Hematopoietic multipotent progenitor cell treated with erythropoietin and hydrocortisone succinate and interleukin-3 and kit ligand, for 15 days (in vitro differentiated cells): ENCODE measurements at places on chromosomes 6 and 20.

GRCh38 chr6:119210596-119210995, 132.1 kb upstream of the FAM184A start:
- no peak for DNase-seq

GRCh38 chr6:14436592-14437132, 319.1 kb downstream of the CD83 start:
- DNase-seq = no peak

DNA sequence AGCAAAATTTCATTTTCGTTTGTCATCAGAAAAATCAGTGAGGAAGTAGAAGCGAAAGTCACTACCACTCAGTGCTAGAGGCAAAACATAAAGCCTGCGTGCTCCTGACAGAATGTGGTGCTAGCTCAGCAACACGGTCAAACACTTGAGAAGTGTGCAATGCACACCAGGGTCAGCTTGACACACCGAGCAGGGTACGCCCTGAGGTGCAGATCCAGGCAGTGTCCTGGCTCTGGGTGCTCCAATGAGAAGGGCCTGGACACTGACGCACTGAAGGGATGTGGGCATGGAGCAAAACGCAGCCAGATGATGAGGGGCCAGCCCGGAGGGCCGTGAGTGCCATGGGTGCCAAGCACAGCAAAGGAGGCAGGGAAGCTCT, 5.9 kb downstream of the RNASET2 start:
- no peak for DNase-seq

- DNase-seq = no peak
Measured at GRCh38 chr6:72111611-72112010, 225.3 kb downstream of the RIMS1 start.

DNA sequence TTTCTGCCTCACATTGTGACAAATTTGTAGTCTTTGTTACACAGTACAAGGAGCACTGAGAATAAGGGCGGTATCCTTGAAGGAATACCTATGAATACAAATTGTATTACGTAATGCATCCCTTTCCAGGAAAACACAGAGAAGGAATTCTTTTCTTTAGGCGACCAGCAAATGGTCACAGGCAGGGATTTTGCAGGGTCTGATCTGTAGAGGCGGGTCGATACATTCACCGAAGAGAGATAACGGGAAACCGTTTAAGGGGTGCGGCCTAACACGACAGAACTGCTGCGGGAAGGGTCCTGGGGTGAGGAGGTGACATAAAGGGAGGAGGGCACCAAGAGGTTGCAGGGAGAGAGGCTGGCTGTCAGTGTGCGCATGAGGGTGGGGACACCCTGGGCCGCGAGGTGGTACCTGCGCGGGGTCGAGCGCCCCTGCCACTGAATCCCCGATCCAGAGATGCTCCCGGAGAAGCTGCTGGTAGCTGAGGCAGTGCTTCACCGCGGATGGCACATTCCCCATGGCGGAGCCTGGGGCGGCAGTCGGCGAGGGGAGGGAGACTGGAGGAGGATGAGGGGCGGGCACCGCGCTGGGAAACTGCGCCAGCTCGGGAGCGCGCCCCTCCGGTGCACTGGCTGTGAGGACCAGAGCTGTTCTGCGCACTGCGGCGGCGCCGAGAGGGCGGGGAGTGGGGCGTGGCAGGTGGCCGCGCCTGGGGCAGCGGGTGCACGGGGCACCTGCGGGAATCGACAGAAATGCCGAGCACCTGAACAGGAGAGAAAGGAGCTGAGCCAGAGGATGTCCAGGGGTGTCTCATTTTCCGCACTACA, at the start of gene HMGCLL1:
Gene HMGCLL1, minus strand, starts transcription at position 656 of the 827 bp plus-strand sequence. Its CDS starts 137 bp downstream, at position 519.
- no peak for DNase-seq

DNA sequence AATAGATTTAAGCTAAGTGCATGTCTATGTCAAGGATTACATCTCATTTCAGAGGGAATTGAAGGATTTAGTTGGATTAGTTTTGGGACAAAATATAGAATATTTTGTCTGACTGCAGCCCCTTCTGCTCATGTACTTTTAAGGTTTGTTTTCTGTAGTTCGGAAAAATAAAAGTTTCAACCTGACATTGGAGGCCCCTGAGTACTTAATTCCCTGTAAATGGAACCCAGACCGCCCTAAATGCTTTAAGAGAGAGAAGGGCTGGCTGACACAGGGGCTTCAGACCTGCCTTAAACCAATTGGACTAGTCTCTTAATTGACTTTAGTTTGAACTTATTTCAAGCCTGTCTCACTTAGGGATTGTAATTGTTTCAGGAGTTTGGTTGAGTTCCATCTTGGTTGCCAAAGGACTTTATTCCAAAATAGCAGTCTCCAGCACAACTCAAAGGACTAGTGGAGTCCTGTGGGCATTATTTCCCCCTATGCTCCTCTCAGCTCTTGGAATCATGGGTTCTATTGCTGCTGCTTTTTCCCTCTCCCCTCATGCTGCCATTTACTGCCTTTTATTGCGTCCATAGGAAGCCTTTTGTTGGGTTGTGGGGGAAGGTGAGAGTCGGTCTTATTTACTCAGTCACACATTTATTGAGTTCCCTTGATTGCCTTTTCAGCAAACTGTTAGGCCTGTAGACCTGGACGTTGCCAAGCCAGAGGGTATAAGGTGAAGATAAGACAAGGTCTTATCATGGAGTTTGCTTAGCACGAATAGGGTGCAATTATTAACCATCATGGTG, 14.5 kb downstream of the BRD2 start:
- DNase-seq = no peak

DNA sequence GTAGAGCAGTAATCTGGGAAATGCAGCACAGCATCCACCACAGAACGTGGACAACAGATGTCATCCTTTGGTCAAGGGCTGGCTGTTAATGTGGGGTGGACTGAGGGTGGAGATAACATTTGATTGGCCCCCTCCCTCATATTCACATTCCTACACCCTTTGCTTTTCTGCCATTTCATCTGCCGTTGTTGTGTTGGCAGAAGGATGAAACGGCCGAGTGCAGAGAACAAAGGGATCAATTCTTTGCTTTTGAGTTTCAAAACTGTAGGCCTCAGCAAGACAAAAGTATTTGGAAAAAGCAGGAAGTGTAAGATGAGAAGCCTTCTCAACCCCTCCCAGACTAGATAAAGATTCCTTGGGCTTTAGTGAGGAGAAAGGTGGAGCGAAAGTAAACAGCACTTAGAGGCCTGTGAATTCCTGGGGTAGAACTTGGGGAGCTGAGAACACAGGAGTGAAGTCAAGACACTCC, 74.2 kb upstream of the PHIP start:
- no peak for DNase-seq

GRCh38 chr6:105484238-105485161, 81.6 kb upstream of the PREP start:
- peak; percentile 12 for DNase-seq

- DNase-seq = no peak
Measured at GRCh38 chr6:42095776-42096541, 45.6 kb downstream of the TAF8 start.

DNA sequence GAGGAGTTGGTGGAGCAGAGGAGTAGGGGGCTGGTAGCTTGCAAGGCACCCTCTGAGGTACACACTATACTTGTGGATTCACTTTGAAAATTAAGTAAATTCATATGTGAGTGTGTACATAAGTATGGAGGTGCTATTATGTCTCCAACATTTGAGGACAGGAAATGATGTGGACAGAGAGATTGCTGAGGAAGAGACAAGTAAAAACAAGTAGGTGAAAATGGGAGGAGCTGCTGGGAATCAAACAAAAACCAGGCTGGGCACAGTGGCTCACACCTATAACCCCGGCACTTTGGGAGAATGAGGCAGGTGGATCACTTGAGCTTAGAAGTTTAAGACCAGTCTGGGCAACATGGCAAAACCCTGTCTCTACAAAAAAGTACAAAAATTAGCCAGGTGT, 69.2 kb upstream of the LYRM2 start:
- DNase-seq = no peak

DNA sequence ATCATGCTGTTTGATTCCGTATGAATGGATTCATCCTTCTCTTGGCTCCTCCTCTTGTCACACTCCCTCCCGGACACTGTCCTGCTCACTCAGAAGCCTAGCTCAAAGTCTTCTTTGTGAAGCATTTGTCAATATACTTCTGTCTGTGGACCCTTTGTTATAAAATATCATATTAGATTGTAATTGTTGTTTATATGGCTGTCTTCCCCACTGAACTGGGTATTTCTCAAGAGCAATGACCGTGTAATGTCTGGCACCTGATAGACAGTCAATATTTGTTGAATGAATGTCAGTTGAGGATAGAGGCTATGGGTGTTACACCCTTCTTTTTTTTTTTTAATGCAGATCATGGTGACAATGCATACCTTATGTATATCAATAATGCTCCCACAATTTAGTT, 335.3 kb downstream of the SOX4 start:
- DNase-seq = no peak

- no peak for DNase-seq
Measured at GRCh38 chr6:90154755-90155470, 141.7 kb downstream of the BACH2 start.

DNA sequence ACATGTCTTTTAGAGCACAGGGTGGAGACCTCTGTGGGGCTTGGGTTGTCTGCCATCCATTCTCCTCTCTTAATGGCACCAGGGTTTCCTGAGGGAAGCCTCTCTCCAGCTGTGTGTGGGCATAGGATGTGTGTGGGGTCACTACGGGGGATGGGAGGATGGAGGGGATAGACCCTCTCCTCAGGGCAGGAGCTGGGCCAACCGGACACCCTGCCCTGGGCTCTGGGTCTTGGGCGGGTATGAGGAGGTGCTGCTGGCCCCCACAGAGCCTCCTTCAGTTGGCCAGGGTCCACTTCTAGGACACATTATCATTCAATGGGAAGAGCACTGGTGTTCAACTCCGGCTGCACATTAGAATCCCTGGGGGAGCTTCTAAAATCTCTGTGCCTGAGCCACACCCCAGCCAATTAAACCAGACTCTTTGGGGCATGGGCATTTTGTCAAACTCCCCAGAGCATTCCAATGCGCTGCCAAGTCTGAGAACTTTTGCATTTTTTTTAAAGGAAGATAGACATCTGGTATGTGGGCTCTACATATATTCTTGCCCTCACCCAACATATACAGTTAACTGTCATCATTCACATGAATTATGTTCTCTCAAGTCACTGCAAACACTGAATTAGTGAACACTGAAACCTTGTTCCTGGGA, 38.5 kb downstream of the TRAM2 start:
- no peak for DNase-seq

DNA sequence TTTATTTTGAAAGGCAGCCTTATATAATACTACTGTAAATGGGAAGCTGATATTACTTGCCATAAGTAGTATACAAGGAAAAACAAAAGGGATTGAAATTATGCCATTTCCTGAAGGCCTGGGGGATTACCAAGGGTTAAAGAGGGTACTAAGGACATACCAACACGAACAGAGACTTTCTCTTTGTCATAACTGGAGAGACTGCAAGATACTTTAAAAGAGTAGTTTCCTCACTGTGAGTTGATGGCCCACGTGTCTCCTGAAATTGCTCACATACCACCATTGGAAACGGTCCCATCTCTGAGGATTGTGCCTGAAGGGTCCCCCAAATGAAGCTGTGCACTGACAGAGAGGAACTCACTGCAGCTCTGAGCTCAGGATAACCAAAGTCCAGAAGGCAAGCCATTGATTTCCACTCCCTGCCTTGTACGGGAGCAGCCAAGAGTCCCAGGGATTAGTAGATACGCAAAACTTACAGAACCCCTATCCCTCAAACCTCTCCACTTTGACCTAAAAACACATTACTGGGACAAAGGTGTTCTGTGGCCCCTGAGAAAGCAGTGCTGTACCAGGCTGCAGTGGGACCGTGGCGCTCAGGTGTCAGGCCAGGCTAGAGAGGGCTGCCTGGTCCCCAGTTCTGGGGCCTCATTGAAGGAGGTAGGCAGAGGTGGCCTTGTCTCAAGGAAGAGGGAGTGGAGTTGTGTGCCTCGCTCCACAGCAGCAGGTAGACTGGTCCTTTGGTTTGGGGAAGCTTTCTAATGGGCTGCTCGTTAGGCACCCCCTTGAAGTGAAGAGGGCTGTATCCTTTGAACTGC, 15.2 kb downstream of the PSMG4 start:
- no peak for DNase-seq

- DNase-seq = no peak
Measured at GRCh38 chr20:33415948-33416347, 14.6 kb upstream of the CDK5RAP1 start.

DNA sequence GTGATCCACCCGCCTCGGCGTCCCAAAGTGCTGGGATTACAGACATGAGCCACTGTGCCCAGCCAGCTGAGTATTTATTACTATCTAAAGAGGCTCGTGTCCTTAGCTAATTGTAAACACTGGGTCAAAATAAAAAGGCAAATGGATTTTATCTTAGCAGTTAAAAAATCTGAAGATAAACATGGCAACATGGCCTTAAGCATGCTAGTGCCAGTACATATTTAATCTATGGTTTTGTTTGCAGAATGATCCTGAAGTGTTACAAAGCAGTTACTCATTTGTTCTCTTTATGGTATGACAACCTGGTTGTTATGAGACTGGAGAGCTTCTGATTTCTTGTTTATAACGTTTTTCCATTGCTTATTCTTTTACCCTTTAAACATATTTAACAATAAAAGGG, 3.9 kb upstream of the KIAA0408 start:
- DNase-seq = no peak

DNA sequence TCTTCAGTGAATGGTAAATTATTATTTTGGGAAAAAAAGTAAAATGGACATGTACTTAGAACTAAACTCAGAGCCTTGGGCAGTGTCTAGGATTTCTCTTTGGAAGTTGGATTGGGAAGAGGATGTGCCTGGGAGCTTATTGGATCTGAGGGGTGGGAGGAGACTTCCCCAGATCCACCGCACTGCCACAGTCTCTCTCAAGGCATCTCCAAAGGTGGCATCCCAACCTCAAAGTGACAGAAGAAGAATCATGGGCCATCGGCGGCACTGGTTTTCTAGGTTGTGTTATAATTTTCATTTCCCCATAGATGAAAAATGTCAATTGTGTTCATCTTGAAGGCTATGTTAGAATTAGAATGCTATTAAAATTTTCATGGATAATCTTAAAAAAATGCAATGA, 66.8 kb upstream of the CD93 start:
- no peak for DNase-seq

DNA sequence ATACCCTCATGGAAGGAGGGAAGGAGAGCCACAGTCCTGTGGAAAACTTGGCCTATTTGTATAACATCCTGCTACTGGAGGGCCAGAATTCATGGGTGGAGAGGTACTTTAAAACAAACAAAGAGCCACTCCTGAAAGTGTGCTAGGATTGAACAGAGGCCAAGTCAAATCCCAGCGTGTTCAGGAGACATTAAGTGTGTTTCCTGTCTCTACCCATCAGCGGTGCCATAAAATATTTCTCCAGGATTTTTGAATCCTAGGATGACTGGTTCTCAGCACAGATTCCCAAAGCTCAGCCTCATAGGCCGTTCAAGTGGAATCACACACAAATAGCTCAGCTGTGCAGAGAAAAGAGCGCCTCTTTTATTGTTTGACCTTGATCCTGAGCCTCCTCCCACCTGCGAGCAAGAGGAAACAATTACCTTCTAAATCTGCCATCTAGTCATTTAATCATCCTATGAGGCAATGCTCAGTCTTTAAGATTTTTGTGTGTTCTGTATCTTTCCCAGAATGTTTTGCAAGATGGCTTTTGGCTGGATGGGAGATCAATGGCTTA, 31.8 kb upstream of the RALGAPA2 start:
- no peak for DNase-seq

DNA sequence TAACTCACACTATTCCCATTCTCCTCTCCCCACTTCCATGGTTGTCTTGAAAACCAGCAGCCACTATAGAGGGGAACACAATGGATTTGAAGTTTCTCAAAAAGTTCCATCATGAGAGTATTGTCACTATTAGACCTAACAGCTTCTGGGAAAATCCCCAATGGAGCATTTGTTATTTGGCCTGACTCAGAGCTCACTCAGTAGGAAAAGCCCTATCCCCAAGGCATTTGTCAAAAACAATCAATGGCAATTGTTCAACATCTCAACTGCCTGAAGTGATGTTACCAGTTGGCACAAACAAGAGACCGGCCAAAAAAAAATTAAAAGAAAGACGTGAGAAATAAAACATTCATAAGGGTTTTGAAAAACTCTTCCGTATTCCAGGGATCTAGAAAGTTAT, 98.8 kb downstream of the MYLK4 start:
- no peak for DNase-seq
